Activated CD4-positive, alpha-beta T cell treated with anti-CD3 and anti-CD28 coated beads, Interleukin-2, amount 10 ng/mL, durations not matched to agents 7 days and 5 days (primary cell): ENCODE measurements at places on chromosomes 7 and 10. TPM values are rescaled to one million over a fixed set of nuclear protein-coding genes. Genes with fewer than 3 reads are reported as not detected.

The AOAH gene
- total RNA-seq: 13.3 TPM

The SFMBT2 gene
- total RNA-seq: 32.3 TPM

The GALNT17 gene
- not detected for total RNA-seq

The TSPAN33 gene
- 2.8 TPM for total RNA-seq

The ADAM12 gene
- total RNA-seq: 0.45 TPM

- no peaks in the 10 kb centered on the region for H3K36me3 ChIP-seq
- DNase-seq: no peak
- no peaks in the 10 kb centered on the region for H3K27me3 ChIP-seq
- peaks cover 6% of the 10 kb centered on the region for H3K4me1 ChIP-seq
- no peak overlapping the region for H3K27ac ChIP-seq
- no peak overlapping the region for H3K4me3 ChIP-seq
Observed at GRCh38 chr10:79396520-79396919, 48.9 kb downstream of the ZCCHC24 start.

- no peak overlapping the region for H3K27ac ChIP-seq
- no peaks in the 10 kb centered on the region for H3K27me3 ChIP-seq
- H3K4me3 ChIP-seq: no peak overlapping the region
- H3K4me1 ChIP-seq: no peaks in the 10 kb centered on the region
- DNase-seq: no peak
- H3K36me3 ChIP-seq: no peaks in the 10 kb centered on the region
Observed at GRCh38 chr10:106559442-106559841, 605.1 kb downstream of the SORCS1 start.

GRCh38 chr10:79007421-79008319 is 61.1 kb upstream of the ZMIZ1 start:
- DNase-seq: no peak
- no peak overlapping the region for H3K4me3 ChIP-seq
- H3K4me1 ChIP-seq: no peaks in the 10 kb centered on the region
- H3K36me3 ChIP-seq: no peaks in the 10 kb centered on the region
- no peak overlapping the region for H3K27ac ChIP-seq
- H3K27me3 ChIP-seq: no peaks in the 10 kb centered on the region

DNA sequence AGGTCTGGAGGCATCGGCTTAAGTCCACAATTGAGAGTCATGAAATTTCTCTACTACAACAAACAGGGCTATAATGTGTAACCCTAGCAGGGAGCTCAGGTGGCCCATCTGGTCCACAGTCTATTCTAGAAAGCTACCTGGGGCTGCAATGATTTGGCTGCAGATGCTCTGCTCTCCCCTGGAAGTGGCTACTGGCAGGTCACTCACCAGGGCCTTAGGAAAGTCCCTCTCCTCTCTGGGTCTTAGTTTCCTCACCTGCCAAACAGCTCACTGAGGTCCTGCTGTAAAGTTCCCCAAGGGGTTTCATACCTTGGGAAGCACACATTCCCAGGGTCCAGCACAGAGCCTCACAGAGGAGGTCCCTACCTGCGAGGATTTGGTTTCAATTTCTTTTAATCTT is 2.5 kb downstream of the IGFBP3 start:
- H3K27ac ChIP-seq: no peak overlapping the region
- no peak overlapping the region for H3K4me3 ChIP-seq
- H3K36me3 ChIP-seq: no peaks in the 10 kb centered on the region
- H3K27me3 ChIP-seq: peaks cover 49% of the 10 kb centered on the region

DNA sequence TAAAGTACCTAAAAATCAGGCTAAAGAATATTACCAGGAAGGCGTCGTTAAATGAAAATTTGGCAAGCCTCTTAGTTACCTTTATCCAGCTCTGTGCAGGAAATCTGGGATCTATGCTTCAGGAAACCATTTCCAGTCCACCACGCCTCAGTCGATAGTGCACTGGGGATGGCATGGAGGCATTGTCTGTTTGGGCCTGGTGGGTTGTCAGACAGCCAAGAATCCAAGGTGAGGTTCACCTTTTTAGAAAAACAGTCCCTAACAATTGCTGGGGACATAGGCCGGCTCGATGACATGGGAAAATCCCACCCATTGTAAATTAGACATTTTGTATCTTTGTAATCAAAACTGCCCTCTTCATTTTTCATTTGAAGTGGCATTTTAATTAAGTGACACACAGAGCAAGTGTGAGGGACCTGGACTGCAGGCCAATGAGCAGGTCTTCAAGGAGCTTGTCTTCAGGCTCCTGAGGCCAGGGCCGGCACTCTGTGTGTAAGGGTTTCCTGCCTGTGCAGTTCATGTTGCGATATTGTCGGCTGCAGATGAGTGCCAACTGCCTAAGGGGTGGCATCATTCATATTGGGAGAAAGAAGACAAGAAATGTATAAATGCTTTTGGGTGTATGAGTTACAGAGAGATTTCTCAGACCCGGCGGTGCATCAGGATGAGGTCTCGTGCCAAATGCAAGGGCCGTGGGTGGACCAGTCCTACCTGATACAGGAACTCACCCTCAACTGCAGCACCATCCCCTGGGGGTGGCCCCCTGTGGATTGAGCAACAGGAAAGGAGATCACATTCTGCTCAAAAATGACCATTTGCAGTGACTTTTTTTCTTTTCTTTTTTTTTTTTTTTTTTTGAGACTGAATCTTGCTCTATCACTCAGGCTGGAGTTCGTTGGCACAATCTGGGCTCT is 80.8 kb downstream of the PTPRE start:
- no peaks in the 10 kb centered on the region for H3K36me3 ChIP-seq
- no peak overlapping the region for H3K27ac ChIP-seq
- H3K27me3 ChIP-seq: no peaks in the 10 kb centered on the region
- peaks cover 45% of the 10 kb centered on the region for H3K4me1 ChIP-seq

- peaks cover 2% of the 10 kb centered on the region for H3K36me3 ChIP-seq
- H3K27ac ChIP-seq: peak overlapping the region; percentile 93
- peak; percentile 71 for DNase-seq
- peak overlapping the region; percentile 74 for H3K4me3 ChIP-seq
- H3K27me3 ChIP-seq: no peaks in the 10 kb centered on the region
- H3K4me1 ChIP-seq: peaks cover 26% of the 10 kb centered on the region
Observed at GRCh38 chr10:28179006-28179742, 123.7 kb downstream of the MPP7 start.

GRCh38 chr10:116281775-116282174 is 8.8 kb upstream of the GFRA1 start:
- no peak for DNase-seq
- no peak overlapping the region for H3K27ac ChIP-seq
- peaks cover 2% of the 10 kb centered on the region for H3K4me1 ChIP-seq
- H3K4me3 ChIP-seq: no peak overlapping the region

DNA sequence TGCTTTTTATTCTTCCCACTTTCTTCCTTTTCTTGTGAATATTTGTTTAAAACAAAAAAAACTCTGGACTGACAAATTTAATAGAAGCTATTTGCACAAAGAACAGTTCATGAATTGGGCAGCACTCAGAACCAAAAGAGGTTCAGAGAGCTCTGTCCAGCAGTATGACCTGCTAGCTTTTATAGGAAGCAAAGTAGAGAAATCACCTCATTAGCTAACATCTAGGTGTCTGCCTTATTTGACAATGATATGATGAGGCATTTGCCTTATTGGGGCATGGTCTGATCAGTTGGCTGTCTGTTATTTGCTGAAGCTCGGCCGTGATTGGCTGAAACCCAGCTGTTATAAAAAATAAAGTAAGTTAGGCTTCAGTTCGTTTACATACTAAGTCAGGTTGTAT is 819 bp upstream of the TRIM4 start:
- peak overlapping the region; percentile 89 for H3K4me3 ChIP-seq
- H3K27me3 ChIP-seq: peaks cover 3% of the 10 kb centered on the region
- peaks cover 43% of the 10 kb centered on the region for H3K4me1 ChIP-seq
- no peak for DNase-seq

- H3K27me3 ChIP-seq: no peaks in the 10 kb centered on the region
- H3K27ac ChIP-seq: peak overlapping the region; percentile 44
- no peak overlapping the region for H3K4me3 ChIP-seq
- DNase-seq: no peak
Observed at GRCh38 chr7:105689067-105689819, 108.0 kb upstream of the EFCAB10 start.
